ENCODE measurements at places on chromosomes 13 and 19. TPM values are rescaled to one million over a fixed set of nuclear protein-coding genes. Genes with fewer than 3 reads are reported as not detected.

GRCh38 chr19:23787106-23787505 lies 28.4 kb upstream of the ZNF681 start:
- no peak for ATAC-seq

Gene ZBTB45
- 7.6 TPM for total RNA-seq

Gene POGLUT2
- 10.3 TPM for total RNA-seq

DNA sequence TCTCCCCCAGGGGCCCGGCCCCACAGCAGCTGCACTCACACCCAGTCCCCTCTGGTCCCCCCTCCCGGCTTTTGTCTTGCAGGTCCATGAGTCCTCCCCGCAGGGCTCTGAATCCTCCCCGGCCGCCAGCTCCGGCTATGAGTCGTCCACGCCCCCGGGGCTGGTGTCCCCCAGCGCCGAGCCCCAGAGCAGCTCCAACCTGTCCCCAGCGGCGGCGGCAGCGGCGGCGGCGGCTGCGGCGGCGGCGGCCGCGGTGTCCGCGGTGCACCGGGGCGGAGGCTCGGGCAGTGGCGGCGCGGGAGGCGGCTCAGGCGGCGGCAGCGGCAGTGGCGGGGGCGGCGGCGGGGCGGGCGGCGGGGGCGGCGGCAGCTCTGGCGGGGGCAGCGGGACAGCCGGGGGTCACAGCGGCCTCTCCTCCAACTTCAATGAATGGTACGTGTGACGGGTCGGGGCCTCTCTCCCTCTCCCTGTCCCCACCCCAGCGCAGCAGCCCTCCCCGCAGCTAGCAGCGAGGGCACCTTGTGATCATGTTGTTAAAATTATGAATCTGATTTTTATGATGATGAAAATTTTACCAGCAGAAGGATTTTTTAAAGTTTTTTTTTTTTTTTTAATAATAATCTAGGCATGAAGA lies 3.8 kb downstream of the ZIC2 start:
- ATAC-seq, result peak; percentile 16

DNA sequence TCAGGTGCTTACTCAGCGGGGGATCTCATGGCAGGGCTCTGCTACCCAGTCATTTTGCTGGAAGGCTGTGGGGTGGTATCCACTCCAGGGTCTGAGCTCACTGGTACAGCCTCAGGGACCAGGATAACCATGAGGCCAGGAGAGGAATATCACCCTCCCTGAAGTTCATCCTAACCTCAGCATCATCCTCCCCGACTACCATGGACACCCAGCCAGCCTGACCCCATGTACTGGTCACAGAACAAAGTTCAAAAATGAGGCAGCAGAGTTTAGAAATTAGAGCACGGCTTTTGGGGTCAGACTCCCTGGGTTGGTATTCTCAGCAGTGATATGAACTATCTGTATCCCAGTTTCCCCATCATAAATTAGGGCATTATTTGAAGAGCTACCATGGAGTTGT lies 35.5 kb upstream of the RXFP2 start:
- ATAC-seq, result no peak

DNA sequence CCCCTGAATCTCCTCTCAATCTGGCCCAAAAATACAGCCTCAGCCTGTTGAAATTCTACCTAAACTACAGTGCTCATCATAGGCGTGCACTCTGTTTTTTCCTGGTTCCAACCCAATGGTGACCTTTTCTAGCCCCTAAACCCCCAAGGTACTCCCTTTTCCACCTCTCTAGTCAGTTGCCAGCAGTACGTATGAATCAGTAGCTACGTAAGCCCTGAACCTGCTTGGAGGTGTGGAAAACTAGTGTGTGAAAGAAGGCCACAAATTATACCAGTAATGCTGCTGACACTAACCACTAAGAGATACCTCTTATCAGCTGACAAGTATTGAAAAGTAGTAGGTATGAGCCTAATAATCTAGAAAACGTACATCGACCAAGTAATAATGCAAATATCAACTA lies 60.9 kb downstream of the FOXO1 start:
- no peak for ATAC-seq

Gene SPACA4
- total RNA-seq, result 0.27 TPM

- ATAC-seq, result no peak
These were observed 159.5 kb downstream of the PRR20E start for GRCh38 chr13:57326532-57326931.

Gene GPR12
- total RNA-seq, result 0.17 TPM

GRCh38 chr19:6970021-6970420 lies 51.2 kb downstream of the MBD3L2B start:
- no peak for ATAC-seq

DNA sequence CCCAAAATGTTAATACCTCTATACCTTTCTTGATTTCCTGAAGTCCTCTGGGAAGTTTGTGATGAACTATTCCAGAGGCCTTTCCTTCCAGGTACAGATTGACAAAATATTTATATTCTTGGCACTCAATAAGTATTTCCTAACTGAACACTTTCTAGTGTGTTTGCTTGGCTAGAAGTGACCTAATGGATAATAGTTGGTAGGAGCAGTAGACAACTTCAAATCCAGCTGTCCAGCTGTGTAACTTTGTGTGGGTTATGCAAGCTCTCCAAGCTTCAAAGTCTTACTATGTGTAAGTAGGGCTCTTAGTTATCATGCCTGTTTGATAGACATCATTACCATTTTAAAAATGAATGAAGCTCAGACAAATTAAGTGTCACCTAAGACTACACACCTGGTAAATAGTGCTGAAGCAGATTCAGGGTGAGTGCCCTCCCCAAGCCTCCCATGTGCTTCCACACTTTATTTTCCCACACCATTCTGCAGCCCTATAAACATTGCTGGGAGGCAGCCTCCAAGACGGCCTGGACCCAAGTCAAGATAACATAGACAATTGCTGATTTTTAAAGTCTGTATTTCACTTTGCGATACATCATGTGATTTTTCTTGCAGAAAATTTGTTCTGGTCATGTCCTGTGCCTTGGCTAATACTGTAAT lies 196.6 kb downstream of the NALCN start:
- ATAC-seq, result no peak

DNA sequence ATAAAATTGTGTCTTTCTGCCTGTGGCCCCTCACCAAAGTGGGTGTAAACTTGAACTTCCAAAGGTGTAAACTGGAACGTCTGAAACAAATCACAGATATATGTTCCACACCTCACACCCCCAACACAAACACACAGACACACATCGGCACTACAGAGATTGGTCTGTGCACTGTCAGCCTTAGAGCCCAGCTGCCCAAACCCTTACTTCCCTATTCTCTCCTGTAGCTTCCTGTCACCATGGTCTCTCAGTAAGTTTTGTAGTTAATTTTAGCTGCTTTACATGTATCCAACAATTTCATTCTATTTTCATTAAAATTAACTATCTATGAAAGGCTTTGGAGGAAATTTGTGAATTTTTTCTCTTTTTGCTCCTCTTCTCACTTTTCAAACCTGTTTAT lies 5.4 kb downstream of the TM9SF2 start:
- no peak for ATAC-seq

Gene C13orf46
- total RNA-seq, result 0.11 TPM

Gene LENG9
- 4.8 TPM for total RNA-seq

- ATAC-seq, result no peak
These were observed 476.2 kb downstream of the KLF12 start for GRCh38 chr13:73657821-73658540.

Gene ACP5
- 1.4 TPM for total RNA-seq

Gene IGSF23
- not detected for total RNA-seq

Gene MBD3L2
- total RNA-seq, result 1.1 TPM

Gene MAP2K2
- 133 TPM for total RNA-seq

DNA sequence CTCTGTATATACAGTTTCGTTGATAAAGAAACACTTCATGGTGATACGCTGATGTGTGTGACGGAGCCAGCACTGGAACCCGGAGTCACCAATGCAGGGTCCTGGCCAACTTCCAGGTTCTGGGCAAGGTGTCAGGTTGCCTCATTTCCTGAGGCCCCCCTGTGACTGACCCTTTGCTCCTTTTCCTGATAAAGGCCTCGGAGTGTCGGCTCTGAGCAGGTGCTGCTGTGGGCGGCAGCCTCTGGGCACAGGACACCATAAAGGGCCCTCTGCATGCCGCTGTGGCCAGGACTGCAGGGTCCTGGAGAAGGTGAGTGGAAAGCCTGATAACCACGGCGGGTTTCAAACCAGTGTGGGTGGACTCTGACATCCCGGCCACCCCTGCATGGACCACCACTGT lies 17.3 kb upstream of the MYDGF start:
- no peak for ATAC-seq

- no peak for ATAC-seq
These were observed 168.6 kb upstream of the RFC3 start for GRCh38 chr13:33649212-33649878.

GRCh38 chr13:46605825-46606554 lies 53.0 kb downstream of the LRCH1 start:
- no peak for ATAC-seq

Gene CYP2F1
- not detected for total RNA-seq

DNA sequence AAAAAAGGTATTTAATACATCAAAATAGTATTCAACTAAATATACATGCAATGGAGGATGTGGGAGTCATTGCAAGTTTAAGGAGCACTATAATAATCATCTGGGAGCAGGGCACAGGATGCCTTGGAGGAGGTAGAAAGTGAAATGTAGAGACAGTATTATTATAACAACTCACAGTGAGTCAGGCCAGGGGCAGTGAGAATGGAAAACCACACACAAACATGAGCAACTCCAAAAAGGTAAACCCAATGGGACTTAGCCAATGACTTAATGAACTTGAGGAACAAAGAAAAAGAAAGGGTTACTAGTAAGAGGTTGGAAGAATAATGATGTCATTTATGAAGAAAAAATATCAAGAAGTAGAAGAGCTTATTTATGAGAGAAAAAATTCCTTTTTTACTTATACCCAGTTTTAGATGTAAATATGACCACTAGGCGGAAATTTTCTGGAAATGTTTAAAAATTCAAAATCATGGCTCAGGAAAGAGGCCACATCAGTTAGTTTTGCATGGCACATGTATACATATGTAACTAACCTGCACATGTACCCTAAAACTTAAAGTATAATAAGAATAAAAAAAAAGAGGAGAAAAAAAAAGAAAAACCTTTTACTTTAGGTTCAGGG lies 389.3 kb downstream of the SUCLA2 start:
- ATAC-seq, result no peak

- no peak for ATAC-seq
These were observed 741 bp downstream of the PLEKHF1 start for GRCh38 chr19:29665826-29666577.

Gene RNF113B
- total RNA-seq, result 0.31 TPM

DNA sequence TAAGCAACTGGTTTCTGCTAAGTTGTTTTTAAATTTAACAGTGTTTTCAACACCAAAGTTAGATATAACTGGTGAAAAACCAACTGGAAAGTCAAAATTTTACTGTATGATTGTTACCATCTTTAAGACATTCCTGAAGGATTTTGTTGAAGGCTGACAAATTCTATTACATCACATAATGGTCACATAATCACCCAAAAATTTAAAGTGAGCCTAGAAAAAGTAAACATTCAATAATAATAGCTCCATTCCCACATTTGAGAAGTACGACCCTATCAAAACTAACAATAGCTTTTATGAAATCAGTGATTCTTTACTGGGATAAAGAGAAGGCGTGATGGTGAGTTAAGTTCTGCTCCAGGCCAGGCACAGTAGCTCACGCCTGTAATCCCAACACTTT lies 51.6 kb downstream of the USP12 start:
- no peak for ATAC-seq

GRCh38 chr19:6092329-6093286 lies 17.7 kb downstream of the RFX2 start:
- peak; percentile 89 for ATAC-seq

DNA sequence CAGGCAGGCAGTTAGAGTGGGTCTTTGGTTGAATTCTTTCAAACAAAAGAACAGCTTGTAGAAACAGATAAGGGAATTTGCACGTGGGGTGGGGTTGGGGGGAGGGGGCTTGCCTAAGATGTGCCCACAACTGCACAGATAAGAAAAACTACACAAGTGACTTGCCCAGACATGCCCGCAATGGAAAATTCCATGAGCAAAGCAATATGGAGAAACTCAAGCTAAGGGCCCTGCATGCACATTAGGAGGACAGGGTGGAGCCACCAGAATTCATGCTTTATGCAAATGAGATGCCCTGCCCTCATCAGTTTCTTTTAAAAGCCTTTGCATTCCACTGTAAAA lies 755.6 kb upstream of the MIR17HG start:
- no peak for ATAC-seq

Gene AP1M1
- 72.9 TPM for total RNA-seq

GRCh38 chr13:21541980-21542379 lies 62.0 kb downstream of the MICU2 start:
- no peak for ATAC-seq

GRCh38 chr13:32752311-32752710 lies 166.1 kb downstream of the PDS5B start:
- no peak for ATAC-seq

Gene PDE4C
- 3.6 TPM for total RNA-seq

GRCh38 chr19:35901854-35902661 lies at the start of gene HCST:
TSS of gene HCST (plus strand) at chr19:35902529. CDS start at chr19:35902594, 65 bp downstream.
- no peak for ATAC-seq

GRCh38 chr13:87003265-87003664 lies 667.9 kb upstream of the SLITRK5 start:
- ATAC-seq, result no peak

Gene FAM83E
- 2.5 TPM for total RNA-seq

Gene DHDH
- total RNA-seq, result not detected

Gene COX7A1
- 7.4 TPM for total RNA-seq

Gene CCDC169
- total RNA-seq, result 11.6 TPM

Gene C13orf42
- 0.42 TPM for total RNA-seq

- ATAC-seq, result no peak
These were observed 586.7 kb upstream of the SGCG start for GRCh38 chr13:22594041-22594440.

GRCh38 chr13:93372856-93373255 lies 146.2 kb downstream of the GPC6 start:
- ATAC-seq, result peak; percentile 52

DNA sequence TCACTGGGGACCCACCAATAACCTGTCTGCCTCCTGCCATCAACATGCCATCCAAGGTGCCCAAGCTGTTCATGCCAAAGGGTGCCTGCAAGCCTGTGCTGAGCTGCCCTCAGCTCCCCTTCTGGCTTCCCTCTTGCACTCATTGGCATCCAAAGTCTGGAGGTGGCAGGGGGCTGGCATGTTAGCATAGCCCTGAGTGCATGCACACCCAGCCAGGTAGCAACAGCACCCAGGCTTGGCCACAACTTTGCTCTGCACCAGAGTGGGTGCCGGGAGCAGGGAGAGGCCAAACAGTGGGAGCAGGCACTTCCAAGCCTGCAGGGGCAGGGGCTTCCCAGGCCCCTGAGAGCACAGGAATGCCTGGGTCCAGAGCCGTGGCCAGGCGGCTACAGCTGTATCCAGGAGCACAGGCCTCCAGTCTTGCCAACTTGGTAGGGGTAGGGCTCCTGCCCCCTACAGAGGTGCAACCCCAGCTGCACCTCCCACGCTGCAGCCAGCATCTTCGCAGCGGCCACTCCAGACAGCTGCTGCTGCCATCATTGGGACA lies 26.1 kb upstream of the TBC1D4 start:
- ATAC-seq, result no peak

- ATAC-seq, result no peak
These were observed 34.6 kb downstream of the COL4A2 start for GRCh38 chr13:110341445-110342244.

Gene FOXA3
- total RNA-seq, result 0.13 TPM

Data from motor neuron (in vitro differentiated cells).